ENCODE measurements at places on chromosomes 6 and 20.
A peak's percentile ranks its signal among the peaks of the same experiment; 100 is the strongest.

DNA sequence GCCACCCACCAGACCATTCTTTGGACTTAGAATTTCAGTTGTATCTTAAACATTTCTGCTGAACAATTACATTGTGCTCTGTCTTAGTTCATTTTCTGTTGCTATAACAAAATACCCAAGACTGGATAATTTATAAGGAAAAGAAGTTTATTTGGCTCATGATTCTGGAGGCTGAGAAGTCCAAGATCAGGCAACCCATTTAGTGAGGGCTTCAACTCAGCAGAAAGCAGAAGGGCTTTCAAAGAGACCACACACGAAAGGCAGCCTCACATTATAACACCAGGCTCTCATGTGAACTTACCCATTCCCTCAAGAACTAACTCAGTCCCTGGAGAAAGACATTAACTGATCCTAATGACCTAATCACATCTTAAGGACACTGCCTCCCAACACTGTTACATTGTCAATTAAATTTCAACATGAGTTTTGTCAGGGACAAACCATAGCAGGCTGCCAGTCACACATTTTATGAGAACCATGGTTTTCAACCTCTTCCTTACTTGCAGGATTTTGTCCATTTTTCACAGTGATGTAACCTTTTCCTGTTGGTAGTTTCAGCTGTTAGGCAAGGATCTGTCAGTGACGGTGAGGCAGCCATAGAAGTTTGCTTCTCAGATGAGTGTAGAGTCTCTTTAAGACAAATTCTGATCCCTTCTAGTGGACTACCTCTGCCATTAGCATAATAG lies 399.6 kb upstream of the SOX4 start:
- no peak for DNase-seq

DNA sequence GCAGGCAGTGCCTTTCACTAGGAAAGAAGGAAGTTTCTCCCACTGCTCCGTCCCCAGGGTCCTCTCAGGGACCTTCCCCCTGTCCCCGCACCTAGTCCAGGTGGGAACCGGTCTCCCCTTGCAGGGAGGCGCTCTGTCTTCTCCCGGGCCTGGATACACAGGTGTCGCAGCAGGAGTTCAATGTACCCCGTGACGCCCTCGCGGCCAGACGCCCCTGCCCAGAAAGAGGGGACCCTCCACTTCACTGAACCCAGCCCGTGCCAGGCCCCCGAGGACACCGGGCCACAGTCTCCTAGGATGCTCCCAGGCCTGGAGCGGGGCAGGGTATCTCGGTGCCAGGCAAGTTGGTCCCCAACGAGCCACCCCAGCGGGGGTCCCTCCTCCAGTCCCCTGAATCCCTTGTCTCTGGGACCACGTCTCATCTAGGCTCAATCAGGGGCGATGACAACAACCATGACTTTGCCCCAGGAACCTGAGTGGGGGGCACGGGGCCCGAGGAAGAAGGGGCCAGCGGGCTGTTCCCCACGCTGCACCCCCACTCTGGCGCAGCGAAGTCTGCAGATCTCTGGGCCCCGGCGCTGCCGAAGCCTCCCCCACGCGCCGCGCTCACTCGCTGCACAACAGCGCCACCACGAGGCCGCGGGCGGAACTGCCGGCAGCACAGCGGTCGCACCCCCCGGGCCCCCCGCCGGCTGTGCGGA lies 103.0 kb downstream of the EDN3 start:
- peak; percentile 58 for DNase-seq

GRCh38 chr20:41432746-41433145 lies 66.1 kb upstream of the EMILIN3 start:
- DNase-seq = no peak

- no peak for DNase-seq
These were observed 33.1 kb downstream of the TFAP2A start for GRCh38 chr6:10381830-10382208.

DNA sequence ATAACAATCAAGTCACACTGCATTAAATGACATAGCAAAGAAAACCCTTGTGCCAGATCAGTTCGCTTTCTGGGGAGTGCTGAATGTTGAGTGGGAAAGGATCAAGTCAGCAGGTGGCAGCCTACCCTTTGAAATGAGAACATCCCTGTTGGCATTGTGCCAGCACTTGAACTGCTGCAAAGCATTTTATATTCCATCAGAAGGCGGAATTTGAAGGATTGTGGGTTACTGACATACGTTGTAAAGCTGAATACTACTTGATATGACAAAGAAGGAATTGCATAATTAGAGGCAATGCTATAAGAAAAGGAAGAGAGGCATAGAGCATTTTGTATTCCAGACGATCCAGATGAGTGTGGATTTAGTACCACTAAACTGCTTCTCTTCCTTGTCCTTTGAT lies 26.5 kb downstream of the BCKDHB start:
- DNase-seq = peak; percentile 1

DNA sequence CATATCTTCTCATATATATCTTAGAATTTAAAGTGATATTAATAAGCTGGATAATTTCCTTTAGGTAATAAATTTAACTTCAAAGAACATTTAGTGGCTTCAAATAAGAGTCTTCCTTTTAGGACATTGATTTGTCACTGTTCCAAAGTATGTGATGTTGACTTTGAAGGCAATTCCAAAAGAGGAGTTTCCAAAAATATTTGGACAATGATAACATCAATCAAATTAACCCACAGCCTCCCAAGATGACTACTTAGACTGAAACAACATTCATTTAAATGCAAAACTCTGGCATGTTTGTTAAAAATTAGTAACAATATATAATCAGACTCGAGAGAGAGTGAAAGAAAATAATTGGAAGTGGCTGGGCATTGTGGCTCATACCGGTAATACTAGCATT lies 211.1 kb downstream of the OGFRL1 start:
- DNase-seq = no peak

GRCh38 chr20:38669688-38670087 lies 54.6 kb upstream of the SLC32A1 start:
- DNase-seq = no peak

GRCh38 chr6:162090734-162091133 lies 636.8 kb downstream of the PRKN start:
- DNase-seq = no peak

- DNase-seq = peak; percentile 25
These were observed 34.8 kb downstream of the PPP1R16B start for GRCh38 chr20:38840053-38840893.

DNA sequence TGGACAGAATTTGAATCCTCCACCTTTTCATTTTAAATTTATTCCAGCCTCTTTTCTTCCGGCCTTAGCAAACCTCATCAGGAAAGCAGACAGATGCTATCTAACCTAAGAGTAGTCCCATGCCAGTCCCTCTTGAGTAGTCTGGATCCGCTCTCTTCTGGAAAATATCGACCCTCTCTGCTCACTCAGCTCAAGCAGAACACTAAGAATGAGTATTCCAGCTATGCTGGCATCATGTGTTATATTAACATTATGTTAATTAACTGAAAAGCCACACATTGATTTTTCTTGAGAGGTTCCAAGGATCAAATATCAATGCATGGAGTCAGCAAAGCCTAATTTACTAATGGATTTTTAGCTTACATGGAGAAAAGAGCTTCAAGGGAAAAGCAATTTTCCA lies 161.4 kb downstream of the ID4 start:
- no peak for DNase-seq

- no peak for DNase-seq
These were observed 198.9 kb upstream of the SSTR4 start for GRCh38 chr20:22836211-22836610.

GRCh38 chr6:14131579-14131978 lies 14.0 kb downstream of the CD83 start:
- DNase-seq = no peak

DNA sequence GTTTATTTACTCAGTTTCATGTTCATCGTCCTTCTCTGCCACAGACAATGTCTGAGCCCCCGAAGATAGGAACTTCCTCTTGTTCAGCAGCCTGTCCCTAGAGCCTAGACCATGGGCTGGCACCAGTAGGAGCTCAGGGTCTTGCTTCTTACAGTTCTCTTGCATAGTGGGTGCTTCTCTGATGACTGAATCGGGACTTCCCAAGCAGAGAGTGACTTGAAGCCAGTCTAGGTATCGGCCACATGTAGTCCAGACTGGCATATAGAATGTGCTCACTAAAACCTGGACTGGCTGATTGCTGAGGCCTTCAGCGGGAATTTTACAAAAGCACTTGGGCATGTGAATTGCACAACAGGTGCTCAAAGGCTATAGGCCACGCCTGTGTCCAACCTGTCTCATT lies 52.0 kb downstream of the PRDM1 start:
- DNase-seq = no peak

DNA sequence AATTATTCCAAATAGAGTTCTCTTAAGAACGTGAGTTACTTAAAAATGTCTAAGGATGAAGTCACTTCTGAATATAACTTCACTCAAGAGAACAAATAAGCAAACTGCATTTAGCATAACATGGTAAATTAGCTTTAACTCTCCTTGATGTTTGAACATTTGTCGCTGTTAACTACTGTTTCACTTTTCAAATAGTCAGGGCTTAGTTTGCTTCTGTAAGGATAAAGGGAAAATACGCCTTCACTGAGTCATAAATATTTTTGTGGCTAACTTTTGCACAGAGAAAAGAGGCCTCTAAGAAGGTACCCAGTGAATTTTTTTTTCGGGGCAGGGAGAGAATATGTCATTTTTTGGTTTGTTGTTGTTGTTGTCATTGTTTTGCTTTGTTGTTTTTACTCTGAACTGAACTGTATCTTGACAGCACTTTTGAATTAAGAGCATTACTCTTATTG lies 8.1 kb downstream of the PTPN1 start:
- no peak for DNase-seq

DNA sequence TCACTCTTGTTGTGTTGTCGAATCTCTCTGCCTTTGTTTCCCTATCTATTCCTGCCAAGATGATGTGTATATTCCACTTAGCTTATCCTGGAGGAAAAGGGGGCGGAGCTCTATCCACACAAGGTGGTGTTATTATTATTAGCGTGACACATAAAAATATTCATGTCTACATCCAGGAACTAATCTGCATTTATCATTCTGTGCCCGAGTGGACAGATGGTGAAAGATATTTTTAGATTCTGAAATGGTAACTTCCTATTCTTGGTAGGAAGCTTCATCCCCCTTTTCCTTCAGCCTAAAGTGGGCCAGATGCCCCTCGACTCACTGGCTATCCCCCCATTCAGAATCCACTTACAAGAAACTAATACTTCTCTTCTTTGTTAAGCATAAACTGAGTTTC lies 2.0 kb downstream of the XKR7 start:
- no peak for DNase-seq

- DNase-seq = no peak
These were observed 622.2 kb upstream of the MANEA start for GRCh38 chr6:94955156-94955555.

DNA sequence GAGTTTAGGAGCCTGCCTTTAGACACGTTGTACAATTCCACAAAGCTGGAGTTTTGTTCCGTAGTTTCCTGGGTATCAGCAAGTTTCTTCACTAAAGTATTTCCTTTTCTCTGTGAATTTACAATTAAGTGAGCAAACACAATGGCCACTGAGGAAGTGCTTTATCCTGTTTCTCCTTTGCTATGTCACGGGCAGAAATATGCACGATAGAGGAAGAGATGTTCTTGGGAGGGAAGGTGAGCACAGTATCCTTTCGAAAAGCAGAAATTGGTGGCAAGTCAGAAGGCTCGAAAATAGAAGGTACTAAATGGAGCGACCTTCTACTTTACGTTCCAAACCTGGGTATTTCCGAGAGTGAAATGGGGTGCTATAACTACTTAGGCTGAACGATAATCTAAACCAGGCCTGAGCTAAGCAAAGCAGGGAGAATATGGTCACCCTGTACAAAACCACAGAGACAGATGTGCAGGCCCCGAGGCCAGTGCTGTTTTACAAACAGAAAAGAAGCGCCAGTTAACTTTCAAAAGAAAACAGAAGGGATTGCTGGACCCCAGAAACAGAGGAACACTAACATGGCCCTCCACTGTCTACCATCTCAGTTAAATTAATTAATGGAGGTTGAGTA lies 259.6 kb downstream of the TBC1D7 start:
- no peak for DNase-seq

GRCh38 chr6:114520976-114521375 lies 178.2 kb upstream of the HS3ST5 start:
- DNase-seq = no peak

GRCh38 chr6:31172973-31173384 lies 2.5 kb upstream of the POU5F1 start:
- no peak for DNase-seq

- DNase-seq = no peak
These were observed 420.1 kb downstream of the CDKAL1 start for GRCh38 chr6:20954315-20954714.
